ENCODE measurements at places on chromosomes 13 and 19. TPM values are rescaled to one million over a fixed set of nuclear protein-coding genes. Genes with fewer than 3 reads are reported as not detected.
A peak's percentile ranks its signal among the peaks of the same experiment; 100 is the strongest.

GRCh38 chr13:108851660-108852059 lies 222.2 kb downstream of the MYO16 start:
- no peak overlapping the region for H3K27ac ChIP-seq
- H3K4me1 ChIP-seq = no peaks in the 10 kb centered on the region
- DNase-seq = no peak
- H3K27me3 ChIP-seq = no peaks in the 10 kb centered on the region
- H3K4me3 ChIP-seq = no peak overlapping the region

DNA sequence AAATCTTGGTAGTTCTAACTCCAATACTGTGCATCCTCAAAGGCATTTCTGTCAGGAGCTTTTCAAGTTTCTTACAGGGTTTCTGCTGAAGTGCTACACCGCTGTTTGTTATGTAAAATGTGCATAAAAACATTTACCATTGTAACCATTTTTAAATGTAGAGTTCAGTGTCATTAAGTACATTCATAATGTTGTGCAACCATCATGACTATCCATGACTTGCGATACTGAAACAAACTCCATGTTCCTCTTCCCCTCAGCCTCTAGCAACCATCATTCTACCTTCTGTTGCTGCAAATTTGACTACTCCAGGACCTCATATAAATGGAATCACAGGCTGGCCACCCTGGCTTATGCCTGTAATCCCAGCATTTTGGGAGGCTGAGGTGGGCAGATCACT lies 14.4 kb upstream of the SLC25A42 start:
- DNase-seq = no peak
- H3K27ac ChIP-seq = no peak overlapping the region
- no peak overlapping the region for H3K4me3 ChIP-seq
- no peaks in the 10 kb centered on the region for H3K27me3 ChIP-seq

- H3K36me3 ChIP-seq = no peaks in the 10 kb centered on the region
- H3K27ac ChIP-seq = no peak overlapping the region
- H3K4me3 ChIP-seq = no peak overlapping the region
- no peaks in the 10 kb centered on the region for H3K27me3 ChIP-seq
- no peaks in the 10 kb centered on the region for H3K4me1 ChIP-seq
Observed at GRCh38 chr13:105276571-105276970, 1258.9 kb downstream of the EFNB2 start.

GRCh38 chr19:49340865-49341718 lies 5.9 kb downstream of the CD37 start:
- no peaks in the 10 kb centered on the region for H3K27me3 ChIP-seq
- H3K27ac ChIP-seq = peak overlapping the region; percentile 87
- peak; percentile 26 for DNase-seq
- H3K4me3 ChIP-seq = no peak overlapping the region
- H3K36me3 ChIP-seq = peaks cover 52% of the 10 kb centered on the region

DNA sequence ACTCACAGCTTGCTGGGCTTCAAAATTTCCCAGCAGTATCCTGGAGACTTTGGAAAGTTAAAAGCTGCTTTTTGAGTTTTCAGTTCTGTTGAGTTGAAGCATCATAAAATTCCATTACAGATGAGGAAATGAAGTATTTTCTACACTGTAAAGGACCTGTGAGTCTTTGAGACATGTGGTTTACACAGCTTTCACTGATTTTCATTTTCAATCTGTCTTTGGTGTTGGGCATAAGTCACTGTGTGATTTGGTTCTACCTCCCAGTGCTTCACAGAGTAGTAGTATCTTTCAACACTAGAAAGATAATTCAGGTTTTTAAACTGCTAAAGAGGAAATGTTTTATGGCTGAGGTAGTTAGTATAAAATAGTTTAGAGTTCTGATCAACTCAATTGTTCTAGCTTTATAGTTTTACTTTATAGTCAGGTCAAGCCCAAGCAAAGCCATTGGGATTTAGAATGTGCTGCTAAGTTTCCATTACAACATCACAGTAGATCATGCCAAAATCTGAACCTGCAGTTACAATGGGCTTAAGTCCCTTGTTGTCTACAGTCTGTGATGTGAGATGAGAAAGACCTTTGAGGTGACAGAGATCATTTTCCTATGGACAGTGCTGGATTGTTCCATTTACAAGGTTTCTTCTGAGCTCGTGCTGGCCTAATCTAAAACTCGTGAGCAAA lies 161.6 kb downstream of the FLT1 start:
- H3K36me3 ChIP-seq = no peaks in the 10 kb centered on the region
- peaks cover 4% of the 10 kb centered on the region for H3K27me3 ChIP-seq
- no peak for DNase-seq
- H3K4me1 ChIP-seq = peaks cover 28% of the 10 kb centered on the region

DNA sequence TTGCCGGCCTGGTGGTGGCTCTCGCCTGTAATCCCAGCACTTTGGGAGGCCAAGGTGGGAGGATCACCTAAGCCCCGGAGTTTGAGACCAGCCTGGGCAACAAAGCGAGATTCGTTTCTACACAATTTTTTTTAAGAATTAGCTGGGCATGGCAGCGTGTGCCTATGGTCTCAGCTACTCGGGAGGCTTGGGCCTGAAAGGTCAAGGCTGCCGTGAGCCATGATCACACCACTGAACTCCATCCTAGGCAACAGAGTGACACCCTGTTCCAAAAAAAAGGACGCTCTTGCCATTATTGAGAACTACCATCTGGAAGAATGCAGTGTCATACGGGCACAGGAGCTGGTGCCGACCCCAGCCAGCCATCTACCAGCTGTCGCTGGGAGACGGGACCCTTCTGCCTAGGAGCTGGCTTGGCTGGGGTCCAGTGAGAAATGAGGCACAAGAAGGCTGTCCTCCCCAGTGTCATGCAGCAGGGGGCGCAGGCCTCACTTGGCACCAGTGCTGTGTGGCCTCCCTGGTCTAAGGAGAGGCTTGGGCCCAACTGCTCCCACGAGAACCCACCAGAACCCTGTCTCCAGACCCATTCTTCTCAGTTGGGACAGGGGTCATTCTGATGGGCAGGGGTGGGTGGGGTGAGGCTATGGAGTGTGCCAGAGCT lies 12.2 kb upstream of the RELB start:
- no peaks in the 10 kb centered on the region for H3K27me3 ChIP-seq
- DNase-seq = peak; percentile 72
- no peak overlapping the region for H3K4me3 ChIP-seq
- no peak overlapping the region for H3K27ac ChIP-seq
- peaks cover 90% of the 10 kb centered on the region for H3K36me3 ChIP-seq

- H3K4me1 ChIP-seq = peaks cover 34% of the 10 kb centered on the region
- H3K27me3 ChIP-seq = no peaks in the 10 kb centered on the region
- H3K4me3 ChIP-seq = peak overlapping the region; percentile 96
- H3K36me3 ChIP-seq = peaks cover 19% of the 10 kb centered on the region
Observed at GRCh38 chr19:12802267-12803106, 618 bp downstream of the THSD8 start.

- no peak for DNase-seq
- no peak overlapping the region for H3K27ac ChIP-seq
- H3K27me3 ChIP-seq = no peaks in the 10 kb centered on the region
Observed at GRCh38 chr13:30026093-30026492, 175.7 kb upstream of the UBL3 start.

DNA sequence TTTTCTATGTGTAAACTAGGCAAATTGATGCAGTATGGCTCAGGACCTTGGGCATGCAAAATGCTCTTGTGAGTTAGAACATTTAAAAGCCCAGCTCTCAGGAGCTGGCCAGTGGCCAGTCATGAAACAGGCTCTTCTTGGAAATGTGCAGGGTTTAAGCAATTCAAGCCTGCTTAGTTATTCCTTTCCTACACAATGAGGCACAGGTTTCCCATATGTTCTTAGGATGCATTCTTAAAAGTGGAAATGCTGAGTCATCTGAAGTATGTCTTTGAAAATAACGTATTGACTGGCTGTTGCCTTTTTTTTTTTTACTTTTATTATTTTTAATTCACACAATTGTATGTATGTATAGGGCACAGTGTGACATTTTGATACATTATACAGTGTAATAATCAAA lies 300.7 kb downstream of the SLC7A1 start:
- no peaks in the 10 kb centered on the region for H3K4me1 ChIP-seq
- no peaks in the 10 kb centered on the region for H3K27me3 ChIP-seq
- no peak overlapping the region for H3K4me3 ChIP-seq
- no peak for DNase-seq

DNA sequence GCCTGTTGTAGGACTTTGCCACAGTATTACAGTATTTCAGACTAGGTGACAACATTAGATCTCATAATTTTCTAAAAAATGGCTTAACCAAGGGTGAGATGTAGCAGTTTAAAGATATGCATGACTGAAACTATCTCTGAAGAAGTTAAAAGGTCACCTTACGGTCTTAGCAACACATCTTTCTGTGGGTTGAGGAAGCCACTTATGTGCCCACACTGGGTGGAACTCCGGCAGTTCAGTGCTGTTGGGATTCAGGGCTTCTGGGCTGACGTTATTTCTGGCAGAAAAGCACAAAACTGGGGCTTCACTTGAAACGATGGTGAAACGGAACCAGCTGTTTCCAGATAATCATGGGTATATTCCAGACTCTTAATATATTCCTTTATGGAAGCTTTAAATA lies 697.3 kb downstream of the PCDH9 start:
- no peak for DNase-seq
- H3K4me1 ChIP-seq = no peaks in the 10 kb centered on the region

Gene CGB1
- total RNA-seq = not detected

Gene DIS3
- total RNA-seq = 25.6 TPM

GRCh38 chr19:49468746-49469447 lies 5.1 kb upstream of the FLT3LG start:
- H3K27me3 ChIP-seq = no peaks in the 10 kb centered on the region
- H3K4me3 ChIP-seq = no peak overlapping the region
- H3K27ac ChIP-seq = peak overlapping the region; percentile 7
- DNase-seq = no peak

- H3K27me3 ChIP-seq = no peaks in the 10 kb centered on the region
- no peak overlapping the region for H3K4me3 ChIP-seq
- peaks cover 23% of the 10 kb centered on the region for H3K4me1 ChIP-seq
- no peak for DNase-seq
Observed at GRCh38 chr13:23871616-23872220, 17.5 kb downstream of the MIPEP start.

DNA sequence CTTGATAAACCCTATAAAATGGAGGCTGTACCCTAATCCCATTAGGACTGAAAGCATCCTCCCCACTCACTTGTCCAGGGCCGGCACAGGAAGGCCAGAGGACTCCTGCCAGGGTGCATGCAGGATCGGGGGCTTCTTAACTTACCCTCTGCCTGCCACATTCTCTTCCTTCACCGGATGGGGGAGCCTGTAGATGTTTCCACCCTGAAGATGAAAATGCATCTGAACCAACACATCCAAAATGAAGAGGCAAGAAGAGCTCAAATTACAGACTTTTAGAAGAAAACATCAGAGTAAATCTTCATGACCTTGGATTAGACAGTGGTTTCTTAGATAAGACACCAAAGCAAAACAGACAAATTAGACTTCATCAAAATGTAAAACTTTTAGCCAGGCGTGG lies 25.9 kb upstream of the NAPA start:
- H3K27me3 ChIP-seq = peaks cover 24% of the 10 kb centered on the region
- H3K36me3 ChIP-seq = no peaks in the 10 kb centered on the region
- peaks cover 10% of the 10 kb centered on the region for H3K4me1 ChIP-seq
- H3K27ac ChIP-seq = no peak overlapping the region

DNA sequence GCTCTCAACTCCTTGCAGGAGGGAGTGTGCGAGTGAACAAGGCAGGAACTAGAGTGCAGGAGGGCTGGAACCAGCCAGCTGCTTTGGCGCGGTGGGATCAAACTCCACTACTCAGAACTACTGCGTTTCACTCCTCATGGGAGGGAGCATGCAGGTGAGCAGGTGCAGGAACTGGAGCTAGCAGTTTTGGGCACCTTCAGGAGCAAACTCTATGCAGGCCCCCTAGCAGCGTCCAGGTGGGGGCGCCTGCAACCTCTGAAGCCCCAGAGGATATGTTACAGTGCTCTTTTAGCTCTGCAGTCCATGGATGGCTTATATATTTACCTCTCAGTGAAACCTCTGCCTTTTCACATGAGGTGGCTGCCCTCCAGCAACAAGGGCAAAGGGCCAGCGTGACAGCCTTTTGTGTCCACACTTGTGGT lies 1303.4 kb downstream of the PCDH9 start:
- no peak overlapping the region for H3K4me3 ChIP-seq
- no peaks in the 10 kb centered on the region for H3K36me3 ChIP-seq
- no peak overlapping the region for H3K27ac ChIP-seq
- no peaks in the 10 kb centered on the region for H3K4me1 ChIP-seq

DNA sequence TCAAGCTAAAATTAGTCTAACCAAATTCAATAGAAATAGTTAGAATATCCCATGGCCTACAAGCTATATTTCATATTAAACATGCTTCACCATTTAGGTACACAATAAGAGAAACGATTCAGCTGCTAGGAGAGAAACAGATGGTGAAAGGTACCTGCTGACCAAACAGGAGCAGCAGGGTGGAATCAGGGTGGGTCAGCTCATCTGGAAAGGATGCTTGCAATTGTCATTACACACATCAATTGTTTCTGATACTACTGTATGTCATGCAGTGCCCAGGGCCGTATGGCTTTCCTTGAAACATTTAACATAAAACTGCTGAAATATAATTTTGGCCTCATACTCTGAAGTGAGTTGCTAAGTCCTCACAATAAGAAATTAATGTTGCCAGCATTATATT lies 776.0 kb downstream of the DACH1 start:
- H3K27ac ChIP-seq = no peak overlapping the region
- H3K4me3 ChIP-seq = no peak overlapping the region
- no peak for DNase-seq
- H3K4me1 ChIP-seq = no peaks in the 10 kb centered on the region
- no peaks in the 10 kb centered on the region for H3K36me3 ChIP-seq

Data from lower lobe of right lung (tissue), 2 donors.